Naive B cell (primary cell): ENCODE measurements at places on chromosomes 1 and 21.

DNA sequence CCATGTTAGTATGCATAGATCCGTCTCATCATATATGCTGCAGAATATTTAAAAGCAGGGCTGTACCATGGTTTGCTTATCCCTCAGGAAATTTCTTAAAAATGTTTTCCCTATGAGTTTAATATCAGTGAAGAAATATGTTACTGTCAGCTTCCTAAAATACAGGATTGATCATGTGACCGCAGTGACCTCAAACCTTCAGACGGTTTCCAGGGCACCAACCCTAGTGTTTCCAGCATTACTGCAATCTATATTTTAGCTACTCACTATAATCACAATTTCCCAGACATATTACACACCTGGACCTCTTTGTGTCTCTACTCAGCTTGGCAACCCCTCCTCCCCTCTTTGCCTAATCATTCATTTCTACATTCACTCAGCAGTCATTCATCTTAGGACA, 7.7 kb upstream of the SDHB start:
- no peak for DNase-seq

DNA sequence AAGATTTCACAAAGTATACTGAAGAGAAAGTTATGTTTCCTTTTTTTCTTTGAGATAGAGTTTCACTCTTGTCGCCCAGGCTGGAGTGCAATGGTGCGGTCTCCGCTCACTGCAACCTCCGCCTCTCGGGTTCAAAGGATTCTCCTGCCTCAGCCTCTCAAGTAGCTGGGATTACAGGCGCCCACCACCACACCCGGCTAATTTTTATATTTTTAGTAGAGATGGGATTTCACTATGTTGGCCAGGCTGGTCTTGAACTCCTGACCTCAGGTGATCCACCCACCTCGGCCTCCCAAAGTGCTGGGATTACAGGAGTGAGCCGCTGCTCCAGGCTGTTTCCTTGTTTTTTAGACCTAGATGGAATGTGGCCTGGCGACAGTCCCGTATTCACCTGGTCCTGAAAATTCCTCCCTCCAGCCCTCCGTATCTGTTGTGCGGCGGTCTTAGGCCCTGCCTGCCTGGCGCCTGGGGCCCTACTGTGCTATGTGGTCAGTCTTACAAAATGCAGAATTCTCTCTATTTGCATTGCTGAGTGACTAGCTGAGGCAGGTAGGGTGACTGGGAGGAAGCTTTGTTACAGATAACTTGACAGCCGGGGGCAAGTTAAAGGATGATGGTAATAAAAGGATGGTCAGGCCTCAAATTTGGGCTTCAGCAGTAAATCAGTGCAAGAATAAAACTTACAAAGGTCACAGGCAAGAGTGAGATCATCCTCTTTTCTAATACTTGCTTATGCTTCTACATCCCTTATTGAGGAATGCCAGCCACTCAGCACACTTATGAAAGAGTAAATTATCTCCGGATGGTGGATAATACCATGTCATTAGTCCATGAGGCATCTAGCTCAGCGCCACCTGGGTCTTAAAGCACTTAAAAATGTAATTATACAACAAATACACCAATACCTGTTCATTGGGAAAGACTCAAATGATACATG, 30.3 kb downstream of the PARK7 start:
- no peak for DNase-seq

DNA sequence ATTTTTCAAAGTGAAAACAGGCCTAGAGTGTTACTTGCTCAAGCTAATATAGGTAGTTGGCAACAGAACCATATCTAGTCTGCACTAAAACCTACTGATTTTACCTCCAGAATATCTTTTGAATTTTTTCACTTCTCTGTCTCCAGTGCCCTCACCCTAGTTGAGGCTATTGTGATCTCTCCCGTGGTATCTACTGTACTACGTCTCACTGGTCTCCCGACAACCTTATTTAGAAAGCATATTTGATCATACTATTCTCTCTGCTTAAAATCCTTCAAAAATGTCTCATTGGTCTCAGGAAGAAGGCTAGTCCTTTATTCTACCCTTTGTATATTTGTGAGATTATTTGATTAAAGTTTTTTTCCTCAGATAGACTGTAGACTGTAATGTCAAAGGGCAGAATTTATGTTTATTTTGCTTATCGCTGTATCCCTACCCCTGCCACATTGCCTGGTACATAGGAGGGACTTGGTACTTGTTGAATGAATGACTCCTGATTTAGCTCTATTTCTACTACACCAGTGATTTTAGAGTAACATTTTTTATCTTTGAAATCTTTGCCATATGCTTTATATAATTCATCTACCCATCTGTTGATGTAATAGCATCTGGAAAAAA, 135.5 kb upstream of the KIAA1614 start:
- DNase-seq: no peak

DNA sequence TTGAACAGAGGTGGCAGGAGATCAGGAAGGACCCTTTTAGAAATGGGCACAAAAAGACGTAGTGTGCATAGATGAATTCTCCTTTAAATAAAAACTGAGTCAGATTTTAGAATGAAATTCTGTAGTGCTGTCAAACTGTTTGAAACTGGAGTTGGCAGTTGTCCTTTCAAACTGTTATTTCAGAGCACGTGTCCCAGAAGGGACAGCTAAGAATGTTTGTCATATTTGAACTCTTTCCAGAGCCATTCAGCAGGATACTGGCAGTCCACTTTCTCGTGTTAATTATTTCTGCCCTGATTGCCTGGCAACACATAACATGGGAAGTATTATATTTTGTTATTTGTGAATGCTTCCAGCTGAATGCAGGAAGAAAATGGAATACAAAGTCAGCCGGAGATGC, 212.3 kb upstream of the DPYD start:
- no peak for DNase-seq

GRCh38 chr1:186183219-186183618, 191.8 kb downstream of the TPR start:
- DNase-seq: no peak
